Left cardiac atrium (tissue), 4 donors: ENCODE measurements at places on chromosomes 11 and 22. TPM values are rescaled to one million over a fixed set of nuclear protein-coding genes. Genes with fewer than 3 reads are reported as not detected.

The GSTT2 gene
- 0.38 TPM for total RNA-seq

The TMEM45B gene
- total RNA-seq: not detected

The KDM4D gene
- total RNA-seq: 0.89 TPM

The GP1BB gene
- total RNA-seq: not detected

The LSP1 gene
- total RNA-seq: 24.9 TPM

The HPX gene
- total RNA-seq: 0.38 TPM

The HINFP gene
- total RNA-seq: 12.9 TPM

The TCN2 gene
- 20.9 TPM for total RNA-seq

The CRYBB3 gene
- not detected for total RNA-seq

The VSIG10L2 gene
- total RNA-seq: 0.05 TPM

The SF3B2 gene
- 78.7 TPM for total RNA-seq

DNA sequence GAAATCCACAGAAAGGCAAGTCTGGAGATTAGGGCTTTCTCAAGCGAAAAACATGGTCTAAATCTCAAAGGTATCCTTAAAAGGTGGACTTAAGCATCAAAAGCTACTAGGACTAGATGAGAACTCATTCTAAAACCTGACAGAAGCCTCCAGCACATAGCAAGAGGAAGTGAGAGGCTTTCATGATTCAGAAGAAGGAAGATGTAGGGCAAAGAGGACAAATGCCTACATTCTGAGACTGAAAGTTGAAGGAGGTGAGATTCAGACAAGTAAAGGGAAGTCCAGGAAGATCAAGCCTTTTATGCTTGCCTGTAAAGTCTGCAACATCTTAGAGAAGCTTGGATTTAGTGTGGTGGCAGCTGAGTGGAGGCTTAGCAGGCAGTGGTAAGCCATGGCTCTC is 98.9 kb downstream of the PGR start:
- DNase-seq: no peak

GRCh38 chr22:19289475-19290161 is 1.9 kb downstream of the CLTCL1 start:
- no peak for DNase-seq

GRCh38 chr11:30406978-30407762 is 84.3 kb downstream of the ARL14EP start:
- no peak for DNase-seq

DNA sequence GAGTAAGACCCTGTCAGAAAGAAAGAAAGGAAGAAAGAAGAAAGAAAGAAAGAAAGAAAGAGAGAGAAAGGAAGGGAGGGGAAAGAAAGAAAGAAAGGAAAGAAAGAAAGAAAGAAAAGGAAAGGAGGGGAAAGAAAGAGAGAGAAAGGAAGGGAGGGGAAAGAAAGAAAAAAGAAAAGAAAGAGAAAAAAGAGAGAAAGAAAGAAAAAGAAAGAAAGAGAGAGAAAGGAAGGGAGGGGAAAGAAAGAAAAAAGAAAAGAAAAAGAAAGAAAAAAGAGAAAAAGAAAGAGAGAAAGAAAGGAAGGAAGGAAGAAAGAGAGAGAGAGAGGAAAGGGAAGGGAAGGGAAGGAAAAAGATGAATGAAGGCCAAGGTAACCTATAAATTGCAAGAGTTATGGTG is 47.2 kb upstream of the SLC22A12 start:
- DNase-seq: no peak

DNA sequence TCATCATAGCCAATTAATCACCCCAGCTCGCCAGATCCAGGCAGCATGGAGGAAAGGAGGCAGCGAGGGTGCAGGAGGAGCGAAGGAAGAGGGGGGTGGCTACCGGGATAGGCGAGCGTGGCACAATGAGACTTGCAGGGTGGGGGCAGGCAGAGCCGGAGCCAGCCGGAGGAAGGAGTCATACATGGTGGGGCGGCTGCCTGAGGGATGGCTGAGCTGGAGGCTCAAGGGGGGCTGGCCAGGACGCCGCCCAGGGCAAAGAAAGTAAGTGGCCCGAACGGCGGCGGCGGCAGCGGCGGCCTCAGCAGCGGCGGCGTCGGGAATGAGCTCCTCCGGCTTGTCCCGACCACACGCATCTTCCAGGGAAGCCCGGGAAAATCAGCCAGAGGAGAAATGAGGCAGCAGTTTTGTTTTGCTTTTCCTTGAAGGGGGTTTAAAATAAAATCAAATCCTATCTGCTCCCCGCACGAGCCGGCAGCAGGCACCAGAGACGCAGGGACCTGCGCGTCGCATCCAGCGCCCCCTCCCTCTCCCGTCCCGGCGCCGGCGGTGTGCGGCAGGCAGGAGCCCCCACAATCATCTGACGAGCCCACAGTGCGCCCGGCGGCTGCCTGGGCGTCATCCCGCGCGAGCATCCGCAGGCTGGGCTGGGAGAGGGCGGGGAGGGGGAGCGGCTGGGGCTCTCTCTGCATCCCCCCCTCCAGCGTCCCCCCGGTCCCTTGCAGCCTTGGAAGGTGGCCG is 263.6 kb downstream of the CTTN start:
- DNase-seq: no peak

DNA sequence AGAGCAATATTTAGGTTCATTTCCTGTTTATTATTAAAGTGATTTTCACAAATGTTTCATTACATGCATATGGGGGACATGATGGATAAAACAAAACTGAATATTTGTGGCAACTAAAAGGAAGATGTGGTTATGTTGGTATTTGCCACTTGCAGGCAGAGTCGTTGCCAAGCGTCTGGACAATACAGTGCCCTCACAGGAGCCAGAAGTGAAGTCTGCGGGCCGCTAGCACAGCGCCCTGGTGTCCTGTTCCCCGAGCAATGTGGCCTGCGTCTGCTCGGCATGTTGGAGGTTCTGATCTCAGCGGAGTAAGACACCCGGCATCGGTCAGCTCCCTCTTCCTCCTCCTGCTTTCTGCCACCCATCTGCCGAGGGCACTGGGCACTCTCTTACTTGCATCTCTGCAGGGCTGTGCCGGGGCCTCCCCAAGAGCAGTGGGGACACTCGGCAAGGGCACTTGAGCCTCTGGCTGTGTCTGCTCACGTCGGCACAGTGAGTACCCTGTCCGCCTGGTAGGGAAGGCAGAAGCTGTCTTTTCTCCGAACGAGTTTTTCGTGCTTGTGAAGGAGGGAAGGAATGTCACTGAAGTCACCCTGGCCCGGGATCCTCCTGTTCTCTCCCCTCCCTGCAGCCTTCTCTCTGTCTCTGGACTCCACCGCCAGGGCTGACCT is 10.5 kb upstream of the TTLL12 start:
- no peak for DNase-seq

DNA sequence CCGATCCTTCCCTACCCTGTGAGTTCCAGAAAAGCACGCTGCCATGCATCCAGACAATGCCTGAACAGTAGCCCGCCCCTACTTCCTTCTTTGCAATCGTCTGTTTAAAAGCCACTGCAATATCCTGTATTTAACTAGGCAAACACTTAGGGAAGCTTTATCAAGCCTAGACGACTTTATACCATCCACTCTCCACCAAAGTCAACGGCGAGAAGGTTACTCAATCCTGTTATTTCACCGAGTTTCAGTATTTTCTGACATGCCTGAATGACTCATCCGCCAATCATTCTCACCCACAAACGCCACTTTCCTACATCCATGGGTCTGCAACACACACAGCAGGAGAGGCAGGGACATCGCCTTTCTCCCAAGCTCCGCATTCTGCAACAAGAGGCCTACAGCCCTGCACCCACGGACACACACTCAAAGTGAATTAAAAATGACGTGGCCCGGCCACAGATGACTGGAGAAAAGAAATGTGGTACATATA is 9.3 kb downstream of the CELSR1 start:
- DNase-seq: no peak

DNA sequence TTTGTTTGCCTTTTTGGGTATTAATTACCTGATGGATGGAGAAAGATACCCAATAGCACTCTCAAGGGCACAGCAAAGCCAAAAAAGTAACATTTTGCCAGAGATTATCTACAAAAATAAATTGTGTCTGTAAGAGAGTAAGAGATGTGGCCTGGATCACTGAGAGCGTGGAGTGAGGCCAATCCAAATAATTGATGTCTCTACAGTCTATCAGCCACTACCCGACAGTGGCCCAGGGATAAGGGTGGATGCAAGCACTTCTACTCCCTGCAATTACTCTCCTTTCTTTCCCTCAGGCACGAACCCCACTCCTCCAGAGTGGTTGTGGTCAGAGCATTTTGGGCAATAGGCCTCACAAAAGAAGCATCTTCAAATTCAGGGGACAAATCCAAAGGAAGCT is 92.3 kb upstream of the ZC3H12C start:
- DNase-seq: no peak

GRCh38 chr22:39952347-39952746 is 7.8 kb upstream of the TMA7B start:
- DNase-seq: no peak

- DNase-seq: no peak
Observed at GRCh38 chr22:28788601-28789000, 11.8 kb downstream of the XBP1 start.

DNA sequence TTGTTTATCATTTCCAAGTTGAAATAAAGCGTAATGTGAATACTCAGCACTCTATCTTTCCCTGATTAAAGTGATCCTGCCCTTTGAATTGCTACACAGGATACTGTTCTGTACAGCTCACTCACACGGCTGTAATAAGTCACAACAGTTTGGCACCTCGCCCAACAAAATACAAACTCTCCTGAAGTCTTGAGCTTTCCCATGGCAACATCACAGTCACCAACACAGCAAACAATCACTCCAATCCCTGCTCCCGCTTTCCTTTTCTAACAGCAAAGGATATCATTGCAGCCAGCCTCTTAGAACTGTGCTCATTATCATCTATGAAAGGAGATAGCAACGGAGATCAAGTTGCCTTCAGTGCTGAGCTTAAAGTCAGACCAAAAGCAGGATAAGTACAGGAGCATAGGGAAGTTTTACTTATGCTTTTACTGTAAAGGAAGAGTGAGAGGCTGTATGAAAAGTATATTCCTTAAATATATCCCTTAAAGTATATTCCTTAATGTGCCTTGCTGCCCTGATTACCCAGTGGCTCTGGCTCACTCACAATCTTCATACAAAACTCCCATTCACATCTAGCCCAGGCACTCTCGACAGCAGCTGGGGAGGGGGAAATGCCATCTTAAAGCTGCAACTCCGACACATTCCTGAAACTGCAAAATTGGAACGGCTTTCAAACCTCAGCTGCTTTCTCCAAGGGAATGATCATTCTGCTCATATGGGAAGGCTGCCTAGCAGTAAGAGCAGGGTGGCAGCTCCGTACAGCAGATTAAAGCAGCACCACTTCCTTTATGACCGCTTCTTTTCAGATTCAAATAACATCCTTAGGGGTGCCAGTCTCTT is 35.8 kb downstream of the MAML2 start:
- peak; percentile 92 for DNase-seq

GRCh38 chr11:124865181-124865901 is at the start of gene ROBO3:
Gene ROBO3, plus strand, starts transcription at chr11:124865432. Its CDS starts 146 bp downstream, at chr11:124865578.
- DNase-seq: no peak

DNA sequence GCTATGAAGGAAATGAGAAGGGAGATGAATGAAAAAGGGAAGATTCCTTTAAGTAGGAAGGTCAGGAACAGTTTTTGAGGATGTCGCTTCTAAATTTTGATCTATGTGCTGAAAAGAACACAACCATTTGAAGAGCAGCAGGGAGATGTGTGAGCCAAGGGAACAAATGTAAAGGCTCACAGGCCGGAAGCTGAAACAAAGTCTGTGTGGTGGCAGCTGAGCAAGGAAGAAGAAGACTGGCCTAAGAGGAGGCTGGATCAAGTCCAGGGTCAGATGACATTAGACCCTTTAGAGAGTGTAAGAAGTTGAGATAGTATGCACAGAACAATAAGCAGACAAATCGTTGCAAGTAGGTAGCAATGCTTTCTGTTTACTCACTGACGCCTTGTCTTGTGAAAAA is 1631.4 kb upstream of the TENM4 start:
- DNase-seq: no peak

DNA sequence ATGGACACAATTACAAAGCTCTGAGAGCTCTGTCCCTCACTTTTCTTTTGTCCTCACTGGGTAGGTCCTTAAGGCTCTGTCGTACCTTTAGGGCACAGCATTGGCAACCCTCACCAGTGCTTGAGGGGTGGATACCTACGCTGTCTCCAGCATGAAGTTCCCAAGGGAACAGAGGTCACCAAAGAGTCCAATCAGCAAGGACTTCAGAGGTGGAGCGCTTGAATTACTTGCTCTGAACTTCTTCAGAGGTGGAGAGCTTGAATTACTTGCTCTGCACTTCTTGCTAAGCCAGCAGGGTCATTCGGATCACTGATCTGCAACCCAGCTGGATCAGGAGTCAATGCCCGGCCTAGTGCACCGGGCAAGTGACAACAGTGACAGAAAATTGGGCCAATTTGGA is 35.1 kb downstream of the RRP7A start:
- no peak for DNase-seq

DNA sequence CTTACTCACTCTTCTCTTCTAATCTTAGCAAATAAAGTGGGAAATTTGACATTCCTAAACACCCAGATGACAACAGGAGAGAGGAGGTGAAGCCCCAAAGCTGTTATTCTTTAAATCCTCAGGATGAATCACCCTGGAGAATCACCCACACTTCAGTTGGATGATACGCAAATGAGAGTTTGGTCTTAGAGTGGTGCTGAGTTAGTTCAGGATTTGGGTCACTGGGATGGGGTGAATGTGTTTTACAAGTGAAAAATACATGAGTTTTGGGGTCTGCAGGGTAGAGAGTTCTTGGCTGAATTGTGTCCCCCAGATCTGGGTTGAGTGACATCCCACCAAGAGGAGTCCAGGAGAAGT is 117.2 kb downstream of the GGTLC2 start:
- DNase-seq: no peak

- no peak for DNase-seq
Observed at GRCh38 chr11:27997344-27997743, 110.6 kb downstream of the KIF18A start.

DNA sequence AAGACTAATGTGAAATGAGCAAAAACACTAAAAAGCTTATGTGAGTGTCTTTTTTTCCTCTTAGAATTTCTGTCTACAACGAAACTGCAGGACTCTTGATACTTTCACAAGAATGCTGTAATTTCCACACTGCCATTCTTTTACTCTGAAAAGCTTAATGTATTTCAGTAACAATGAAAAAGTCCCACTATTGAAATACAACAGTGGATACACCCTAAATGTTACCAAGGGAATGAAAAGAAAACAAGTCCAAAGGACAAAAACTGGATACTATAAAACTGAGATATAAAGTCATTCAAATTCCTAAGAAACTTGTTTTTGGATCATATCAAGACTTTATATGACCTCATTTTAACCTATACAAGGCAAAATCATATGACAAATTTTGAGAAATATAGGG is 77.4 kb downstream of the SOX6 start:
- DNase-seq: no peak

- DNase-seq: no peak
Observed at GRCh38 chr11:44680982-44681597, 45.7 kb upstream of the TSPAN18 start.

GRCh38 chr22:44962741-44963454 is 46.9 kb downstream of the PHF21B start:
- no peak for DNase-seq

GRCh38 chr11:3732671-3733436 is 61.7 kb upstream of the CHRNA10 start:
- no peak for DNase-seq

- DNase-seq: no peak
Observed at GRCh38 chr22:27267145-27267544, 534.4 kb downstream of the MN1 start.

- no peak for DNase-seq
Observed at GRCh38 chr11:127136438-127136837, 135.9 kb upstream of the KIRREL3 start.
